ENCODE measurements at places on chromosomes 3 and 15. TPM values are rescaled to one million over a fixed set of nuclear protein-coding genes. Genes with fewer than 3 reads are reported as not detected.

The SYNPR gene
- not detected for total RNA-seq

The KCNMB2 gene
- not detected for total RNA-seq

GRCh38 chr15:100341239-100341749, 481 bp downstream of the ADAMTS17 start:
- no peak for DNase-seq

DNA sequence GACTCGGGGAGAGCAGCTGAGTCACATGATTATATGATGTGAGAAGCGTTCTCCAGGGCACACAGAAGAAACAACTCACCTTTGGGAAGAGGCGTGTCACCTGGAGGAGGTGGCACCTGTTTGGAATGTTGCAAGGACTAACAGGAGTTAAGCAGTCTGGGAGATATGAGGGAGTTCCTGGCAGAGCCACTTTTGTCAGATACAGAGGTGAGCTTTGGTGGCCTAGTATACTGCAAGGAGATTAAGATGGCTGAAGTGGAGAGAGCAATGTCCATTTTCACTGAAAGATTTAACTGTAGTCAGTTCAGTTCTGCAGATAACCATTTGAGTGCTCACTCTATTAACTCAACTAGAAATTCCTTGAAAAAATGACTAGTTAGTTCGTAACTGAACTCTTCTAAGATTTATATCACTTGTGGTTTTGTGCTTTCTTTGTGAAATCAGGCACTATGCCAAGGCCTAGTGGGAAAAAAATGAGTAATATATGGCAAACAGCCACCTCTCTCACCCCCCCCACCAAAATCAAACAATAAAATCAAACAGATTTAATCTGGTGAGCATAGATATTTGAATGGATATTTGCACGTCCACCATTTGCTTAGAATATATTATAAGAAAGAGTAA, 61.3 kb downstream of the CRYBG3 start:
- no peak for DNase-seq

GRCh38 chr3:47006145-47006651, 26.7 kb downstream of the NBEAL2 start:
- no peak for DNase-seq

- DNase-seq, result no peak
Observed at GRCh38 chr3:17258823-17259436, 374.2 kb downstream of the PLCL2 start.

The TNFAIP8L3 gene
- total RNA-seq, result 15.4 TPM

GRCh38 chr15:74423431-74424257, 10.1 kb downstream of the SEMA7A start:
- DNase-seq, result no peak

GRCh38 chr3:101249522-101249921, 70.9 kb downstream of the IMPG2 start:
- DNase-seq, result no peak

GRCh38 chr15:69648775-69649735, 196.4 kb downstream of the RPLP1 start:
- no peak for DNase-seq

The SMCO1 gene
- not detected for total RNA-seq

DNA sequence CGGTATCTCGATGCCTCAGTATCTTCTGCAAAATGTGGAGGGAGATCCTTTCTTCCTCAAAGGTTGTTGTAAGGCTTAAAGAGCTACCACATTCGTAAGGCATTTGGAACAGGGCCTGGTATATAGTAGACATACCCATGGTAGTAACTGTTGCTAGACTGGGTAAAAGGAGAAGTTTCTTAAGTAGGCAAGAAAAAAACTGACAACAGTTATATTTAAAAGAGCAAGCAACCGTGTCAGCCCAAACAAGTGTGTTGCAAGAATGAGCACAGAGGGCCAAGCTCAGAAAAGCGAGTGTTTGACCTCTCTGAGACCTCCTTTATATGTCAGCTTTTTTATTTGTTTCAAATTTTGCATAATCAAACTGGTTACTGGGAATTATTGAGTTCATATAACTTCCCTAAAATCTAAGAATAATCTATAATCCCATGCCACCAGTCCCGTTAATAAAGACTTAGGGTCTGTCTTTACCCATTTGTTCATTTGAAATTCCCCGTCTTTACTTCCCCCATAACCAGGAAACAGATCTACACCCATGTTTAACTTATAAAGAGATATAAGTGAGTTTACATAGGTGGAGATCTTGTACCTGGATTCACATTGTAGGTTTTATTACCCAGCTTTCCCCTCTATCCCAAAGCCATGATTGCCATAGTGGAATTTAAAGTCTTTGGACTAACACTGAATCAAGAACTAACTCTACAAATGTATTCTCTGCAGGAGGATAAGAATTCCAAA, 7.3 kb downstream of the B3GNT5 start:
- no peak for DNase-seq

The COL8A1 gene
- 52.7 TPM for total RNA-seq

- no peak for DNase-seq
Observed at GRCh38 chr3:51297333-51297732, 87.8 kb upstream of the MANF start.

GRCh38 chr3:21795152-21795837, 44.3 kb upstream of the ZNF385D start:
- no peak for DNase-seq

The PTPN23 gene
- total RNA-seq, result 23.8 TPM

GRCh38 chr3:64074060-64074459, 50.8 kb upstream of the PSMD6 start:
- no peak for DNase-seq

DNA sequence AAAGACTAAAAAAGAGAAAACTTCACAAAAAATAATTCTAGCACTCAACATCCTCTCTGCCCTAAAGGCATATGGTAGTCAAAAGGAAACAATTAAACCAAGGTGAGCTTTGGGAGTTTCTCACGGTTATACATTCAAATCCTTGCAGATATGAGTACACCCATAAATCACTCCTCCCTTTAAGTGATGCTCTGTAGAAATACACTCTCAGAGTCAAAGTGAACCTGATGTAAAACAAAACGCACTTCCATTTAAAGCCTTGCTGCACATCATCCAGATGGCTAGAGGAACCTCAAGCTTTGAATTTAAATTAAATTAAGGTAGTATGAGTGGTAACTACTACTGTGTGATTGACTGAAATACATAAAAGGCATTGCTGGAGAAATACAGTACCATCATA, 36.0 kb upstream of the AADAC start:
- DNase-seq, result no peak

DNA sequence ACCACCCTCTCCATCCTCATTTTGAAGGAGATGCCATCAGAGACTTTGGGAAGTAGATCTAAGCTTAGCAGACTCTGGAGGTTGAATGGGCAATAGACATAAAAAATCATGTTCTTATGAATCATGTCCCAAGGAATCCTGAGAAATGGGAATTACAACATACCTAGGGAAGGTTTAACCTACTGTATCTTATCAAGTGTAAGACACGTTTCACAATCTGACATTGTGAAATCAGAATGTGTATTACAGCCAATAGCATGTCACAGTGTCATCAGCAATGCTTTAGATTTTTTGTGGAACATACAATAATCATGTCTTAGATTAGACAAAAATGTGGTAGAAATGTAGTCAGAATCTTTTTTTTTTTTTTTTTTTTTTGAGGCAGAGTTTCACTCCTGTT, 332.4 kb upstream of the TLE3 start:
- DNase-seq, result no peak

- no peak for DNase-seq
Observed at GRCh38 chr3:128306481-128306880, 153.2 kb downstream of the EEFSEC start.

The KCNAB1 gene
- total RNA-seq, result 2.3 TPM

DNA sequence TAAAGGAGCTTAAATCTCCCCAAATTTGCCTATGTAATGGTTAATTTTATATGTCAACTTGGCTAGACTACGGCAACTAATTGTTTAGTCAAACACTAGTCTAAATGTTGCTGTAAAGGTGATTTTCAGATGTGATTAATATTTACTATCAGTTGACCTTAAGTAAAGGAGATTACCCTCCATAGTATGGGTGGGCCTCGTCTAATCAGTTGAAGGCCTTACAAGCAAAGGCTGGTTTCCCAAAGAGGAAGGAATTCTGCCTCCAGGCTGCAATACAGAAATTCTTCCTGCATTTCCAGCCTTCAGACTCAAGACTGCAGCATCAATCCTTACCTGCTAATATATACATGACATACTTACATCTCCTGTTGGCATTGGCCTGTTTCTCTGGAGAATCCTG, 23.6 kb downstream of the SLC12A8 start:
- no peak for DNase-seq

- DNase-seq, result peak; percentile 53
Observed at GRCh38 chr15:27028858-27029477, 58.0 kb downstream of the GABRG3 start.

GRCh38 chr3:69688400-69688799, 50.9 kb upstream of the MITF start:
- DNase-seq, result no peak

The BLM gene
- total RNA-seq, result 1.5 TPM

The VILL gene
- 4.1 TPM for total RNA-seq

GRCh38 chr3:43410592-43410991, 124.3 kb downstream of the SNRK start:
- peak; percentile 1 for DNase-seq

DNA sequence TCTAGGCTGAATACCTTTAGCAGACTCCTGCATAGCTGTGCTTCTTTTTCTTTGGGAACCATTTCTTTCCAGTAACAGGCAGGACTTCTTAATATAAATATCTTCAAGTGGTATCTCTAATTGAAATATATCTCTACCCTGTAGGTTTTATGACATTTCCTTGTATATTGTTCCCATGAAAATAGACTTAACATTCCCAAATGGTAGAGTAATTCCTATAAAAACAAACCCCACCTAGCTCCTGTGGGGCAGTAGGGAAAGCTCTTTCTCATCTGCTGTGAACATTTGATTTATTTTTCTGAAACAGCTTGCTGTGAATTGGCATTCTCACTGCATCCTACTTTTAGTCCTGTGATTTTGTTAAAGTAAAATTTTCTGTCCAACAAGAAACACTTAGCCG, 20.8 kb downstream of the SELENOT start:
- DNase-seq, result no peak

- no peak for DNase-seq
Observed at GRCh38 chr3:50126287-50127211, 28.6 kb upstream of the SEMA3F start.

The FBXO40 gene
- total RNA-seq, result not detected

DNA sequence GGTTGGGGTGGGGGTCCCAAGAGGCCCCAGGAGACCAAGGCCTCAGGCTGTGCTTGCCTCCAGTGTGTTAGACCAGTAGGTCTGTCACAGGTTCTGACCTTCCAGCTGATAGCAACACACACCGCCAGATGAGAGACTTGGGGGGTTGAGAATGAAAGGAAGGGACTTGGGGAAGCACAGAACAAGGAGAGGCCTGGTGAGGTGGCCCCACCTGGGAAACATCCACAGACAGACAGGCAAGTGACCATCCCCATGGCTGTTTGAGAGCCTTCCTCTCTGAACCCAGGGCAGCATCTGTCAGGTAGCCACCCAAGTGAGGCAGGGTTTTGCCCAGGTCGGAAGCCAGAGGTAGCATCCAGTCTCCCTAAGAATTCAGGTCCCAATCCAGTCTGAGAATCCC, 35.0 kb upstream of the VPS8 start:
- DNase-seq, result no peak

The AHSG gene
- total RNA-seq, result not detected

The ISY1 gene
- total RNA-seq, result 18.8 TPM

- no peak for DNase-seq
Observed at GRCh38 chr15:67093504-67093862, 28.1 kb downstream of the SMAD3 start.

The GOLGA8J gene
- not detected for total RNA-seq

DNA sequence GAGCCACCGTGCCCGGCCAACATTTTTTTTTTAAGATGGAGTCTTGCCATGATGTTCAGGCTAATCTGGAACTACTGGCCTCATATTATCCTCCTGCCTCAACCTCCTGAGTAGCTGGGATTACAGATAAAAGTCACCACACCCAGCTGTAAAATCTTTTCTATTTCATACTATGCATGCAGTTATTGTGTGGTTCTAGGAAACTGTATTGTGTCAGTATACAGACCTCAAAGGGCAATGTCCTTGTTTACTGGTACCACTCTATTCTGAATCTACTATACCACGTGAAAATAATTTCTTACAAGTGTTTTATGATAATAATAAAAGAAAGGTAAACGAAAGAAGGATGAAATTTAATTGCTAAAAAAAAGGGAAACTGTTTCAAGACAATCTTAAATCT, 123.5 kb upstream of the PTX3 start:
- no peak for DNase-seq

The PRTG gene
- 1.7 TPM for total RNA-seq

DNA sequence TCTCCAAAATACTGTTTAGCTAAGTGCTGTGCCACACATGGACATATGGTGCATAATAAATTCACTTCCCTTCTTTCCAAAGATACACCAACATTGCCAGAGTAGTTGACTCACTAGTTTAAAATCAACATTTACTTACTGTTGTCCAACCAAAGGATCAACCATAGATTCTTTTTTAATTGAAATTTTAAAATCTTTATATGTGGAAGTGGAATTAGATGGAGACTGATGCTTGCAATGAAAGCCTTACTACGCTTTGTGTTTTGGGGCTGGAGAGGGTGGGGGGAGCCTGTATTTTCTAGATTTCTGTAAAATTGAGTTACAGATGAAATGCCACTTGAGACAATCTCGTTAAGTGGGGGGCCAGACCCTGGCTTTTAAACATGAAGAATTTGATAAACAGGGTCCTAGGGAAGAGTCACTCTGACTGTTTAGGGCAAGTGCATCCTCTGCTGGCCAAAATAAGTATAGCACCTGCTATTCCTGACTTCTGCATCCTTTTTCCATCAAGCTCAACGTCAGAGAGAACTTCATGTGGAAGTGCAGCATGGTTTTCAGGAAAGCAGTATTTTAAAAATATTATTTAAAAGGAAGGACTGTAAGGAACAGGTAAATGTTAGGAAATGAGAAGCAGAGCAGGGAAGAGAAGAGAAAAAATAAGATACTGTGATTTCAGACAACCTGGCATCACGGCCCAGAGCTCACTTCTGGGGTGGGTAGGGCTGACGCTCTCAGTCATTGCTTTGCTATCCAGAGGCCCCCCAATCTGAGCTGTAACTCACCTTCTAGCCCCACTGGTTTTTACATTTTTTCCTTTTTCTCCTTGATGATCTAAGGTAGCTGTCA, 76.7 kb downstream of the BOC start:
- no peak for DNase-seq

- no peak for DNase-seq
Observed at GRCh38 chr3:138078096-138078495, 37.3 kb downstream of the DZIP1L start.

DNA sequence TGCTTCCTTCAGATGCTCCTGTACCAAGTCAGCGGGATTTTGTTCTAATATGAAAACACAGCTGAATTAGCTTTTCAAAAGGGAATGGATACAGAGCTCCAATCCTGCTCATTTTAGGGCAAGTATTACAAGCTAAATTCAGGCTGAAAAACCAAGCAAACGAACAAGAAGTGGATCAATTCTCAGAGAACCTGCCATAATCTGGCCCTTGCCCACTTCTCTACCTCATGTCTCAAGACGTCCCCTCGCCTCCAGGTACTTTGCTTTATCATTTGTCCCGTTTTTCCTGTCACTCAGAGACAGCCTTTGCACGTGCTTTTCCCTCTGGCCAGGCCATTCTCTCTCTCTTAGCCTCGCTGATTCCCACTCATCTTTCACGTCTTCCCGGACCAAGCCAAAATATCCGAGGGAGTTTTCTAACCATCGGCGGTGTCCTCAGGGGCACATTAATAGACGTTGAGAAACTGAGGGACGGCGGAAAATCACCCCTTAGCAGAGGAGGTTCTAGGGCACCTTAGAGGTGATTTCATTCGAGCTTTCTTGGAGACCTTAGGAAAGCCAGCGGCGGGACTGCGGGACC, 654 bp downstream of the SUSD5 start:
- no peak for DNase-seq
